ENCODE measurements at places on chromosomes 6 and 20.

DNA sequence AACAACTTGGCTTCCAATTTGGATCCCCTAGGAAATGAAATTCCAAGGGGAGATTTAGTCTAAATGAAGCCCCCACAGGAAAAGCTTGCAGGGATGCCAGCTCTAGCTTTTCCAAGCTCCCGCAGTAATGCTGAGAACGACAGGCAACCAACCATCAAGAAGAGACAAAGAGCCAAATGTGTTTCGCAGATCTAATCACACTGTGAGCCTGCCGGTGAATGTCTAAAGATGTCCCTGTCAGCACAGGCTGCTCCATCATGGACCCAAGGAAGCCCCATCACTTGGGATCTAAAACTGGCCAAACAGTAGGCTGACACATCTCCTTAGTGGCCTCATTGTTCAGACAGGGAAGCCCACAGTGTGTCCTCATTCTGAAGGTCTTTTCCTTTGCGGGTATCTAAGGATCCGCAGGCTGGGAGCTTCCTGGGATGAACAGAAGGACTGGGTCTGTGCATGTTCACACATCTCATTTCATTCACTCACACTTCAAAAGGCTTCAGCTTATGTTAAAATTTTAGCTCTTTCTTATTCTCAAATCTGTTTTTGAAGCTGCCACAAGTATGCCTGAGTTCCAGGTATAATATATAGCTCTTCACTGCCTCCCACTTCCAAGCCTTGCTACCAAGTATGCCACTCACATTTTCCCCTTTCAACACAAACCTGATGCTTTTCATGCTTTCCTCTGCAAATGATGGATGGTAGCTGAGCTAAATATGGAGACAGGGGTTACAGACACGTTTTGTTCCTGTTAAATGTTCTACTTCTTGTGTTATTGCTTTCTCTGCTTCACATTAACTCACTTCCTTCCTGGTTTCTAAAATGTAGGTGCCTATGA lies 229.8 kb downstream of the HIVEP2 start:
- peak; percentile 55 for DNase-seq

GRCh38 chr6:26554447-26554696 lies 16.2 kb downstream of the HMGN4 start:
- no peak for DNase-seq

DNA sequence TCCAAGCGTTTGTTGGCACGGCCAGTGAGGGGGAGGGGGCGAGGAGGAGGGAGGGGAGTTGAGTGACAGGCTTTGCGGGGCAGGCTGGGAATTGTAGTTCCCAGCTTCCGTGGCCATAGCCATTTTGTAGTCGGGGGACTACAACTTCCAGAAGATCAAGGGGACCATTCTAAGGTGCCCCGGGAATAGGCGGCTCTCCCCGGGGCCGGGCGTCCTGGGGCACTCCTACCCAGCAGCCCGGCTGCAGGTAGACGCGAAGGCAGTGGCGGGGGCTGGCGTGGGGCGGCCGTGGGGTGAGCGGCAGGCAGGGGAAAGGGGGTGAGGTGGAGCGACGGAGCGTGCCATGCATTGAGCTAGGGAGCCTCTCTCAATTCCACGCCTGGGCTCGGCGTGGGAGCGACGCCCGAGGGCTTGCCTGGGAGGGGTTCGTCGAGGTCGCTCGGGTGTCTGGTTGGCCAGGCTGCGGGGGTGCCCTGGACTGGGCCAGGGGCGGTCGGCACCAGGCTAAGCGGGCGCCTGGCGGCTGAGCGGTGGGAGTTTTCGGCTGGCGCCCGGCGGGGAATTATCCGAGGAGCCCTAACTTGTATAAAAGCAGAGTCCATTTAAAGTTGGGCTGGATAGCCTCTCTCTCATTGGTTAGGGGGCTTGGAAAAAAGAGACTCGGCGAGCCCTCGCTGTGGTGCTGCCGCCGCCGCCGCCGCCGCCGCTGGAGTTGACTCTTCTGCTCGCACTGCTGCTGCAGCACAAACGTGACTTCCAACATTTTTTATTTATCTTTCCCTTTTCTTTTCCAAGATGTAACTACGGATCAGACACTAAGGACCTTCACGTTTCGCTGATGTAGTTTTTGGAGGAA lies at the start of gene JARID2:
JARID2 (plus strand) TSS at position 709 of the 856 bp plus-strand sequence. CDS start 471 bp downstream, outside the sequence.
- DNase-seq, result peak; percentile 100

GRCh38 chr6:148989585-148989984 lies 242.8 kb downstream of the UST start:
- DNase-seq, result no peak

DNA sequence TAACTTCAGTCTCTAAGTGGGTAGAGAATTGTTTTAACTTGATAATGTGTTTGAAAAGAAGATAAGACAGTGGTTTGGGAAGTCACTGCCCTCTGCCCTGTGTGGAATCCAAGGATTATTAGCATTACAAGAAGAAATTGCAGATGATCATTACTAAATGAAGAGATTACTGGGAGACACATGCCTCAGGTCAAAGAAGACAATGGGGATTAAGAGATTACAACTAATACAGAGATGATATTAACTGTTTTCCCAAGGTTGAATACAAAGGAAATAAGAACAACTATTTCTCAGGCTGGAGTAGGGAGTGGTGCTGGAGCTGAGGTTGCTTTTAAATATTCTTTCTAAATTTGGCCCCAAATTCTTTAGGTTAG lies 166.0 kb downstream of the TRMT11 start:
- DNase-seq, result no peak
